ENCODE measurements at places on chromosomes 6 and 20.
A peak's percentile ranks its signal among the peaks of the same experiment; 100 is the strongest.

- DNase-seq, result no peak
Measured at GRCh38 chr6:10901770-10902169, 14.9 kb downstream of the SYCP2L start.

DNA sequence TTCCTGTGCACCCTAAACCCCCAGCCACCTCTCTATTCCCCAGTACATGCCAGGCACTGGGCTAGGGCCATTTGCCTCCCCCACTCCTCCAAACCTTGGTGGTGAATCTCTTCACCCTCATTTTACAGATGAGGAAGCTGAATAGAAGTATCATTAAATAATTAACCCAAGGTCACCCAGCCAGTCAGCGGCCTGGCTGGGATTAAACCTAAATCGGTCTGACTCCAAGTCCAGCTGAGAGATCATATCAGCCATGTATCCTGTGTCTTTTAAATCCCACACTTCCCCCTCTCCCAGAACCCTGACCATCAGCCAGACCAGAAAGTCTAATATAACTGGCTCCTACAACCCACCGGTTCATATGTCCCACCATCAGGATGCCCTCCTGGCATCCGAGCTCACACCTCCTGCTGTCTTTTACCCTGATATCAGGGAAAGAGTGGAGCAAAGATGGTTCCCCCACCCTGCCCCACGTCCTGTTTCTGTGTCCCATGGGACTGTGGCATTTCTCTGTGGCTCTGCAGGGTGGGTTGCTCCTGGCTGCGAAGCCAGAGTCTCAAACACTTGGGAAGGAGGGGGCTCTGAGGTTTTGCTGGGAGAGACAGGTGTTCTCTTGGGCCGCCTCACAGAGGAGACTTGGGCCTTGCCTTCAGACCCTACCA is 145.3 kb downstream of the VEGFA start:
- no peak for DNase-seq

DNA sequence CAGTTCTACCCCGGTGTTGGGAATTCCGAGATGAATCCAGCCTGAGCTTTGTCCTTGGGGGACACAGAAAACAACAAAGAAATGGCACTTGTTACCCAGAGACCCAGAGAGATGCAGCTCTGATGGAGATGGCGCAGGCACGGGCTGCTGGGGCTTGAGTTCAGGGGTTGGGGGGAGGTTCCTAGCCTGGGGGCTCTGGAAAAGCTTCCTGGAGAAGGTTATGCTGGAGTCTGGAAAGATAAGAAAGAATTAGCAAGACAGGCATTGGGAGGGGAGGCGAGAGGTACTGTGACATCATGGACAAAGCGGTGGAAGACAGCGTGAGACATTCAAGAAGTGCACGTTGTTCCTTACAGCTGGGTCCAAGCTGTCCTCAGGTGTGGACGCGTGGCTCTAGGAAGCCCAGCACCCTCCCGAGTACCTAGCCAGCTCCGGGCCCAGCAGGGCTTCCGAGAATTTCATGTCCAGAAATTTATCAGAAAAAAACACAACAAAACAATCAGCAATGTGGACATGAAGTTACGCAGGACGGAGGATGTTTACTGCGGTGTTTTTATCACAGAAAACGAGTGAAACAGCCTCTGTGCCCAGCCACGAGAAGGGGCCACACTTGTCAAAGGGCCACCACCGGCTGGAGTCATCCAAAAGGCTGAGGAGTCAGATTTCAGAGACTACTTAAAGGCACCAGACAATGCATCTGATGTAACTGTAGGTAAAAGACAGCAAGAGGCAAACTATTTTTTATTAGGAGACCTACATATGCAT is 39.5 kb downstream of the C20orf203 start:
- DNase-seq, result peak; percentile 31

DNA sequence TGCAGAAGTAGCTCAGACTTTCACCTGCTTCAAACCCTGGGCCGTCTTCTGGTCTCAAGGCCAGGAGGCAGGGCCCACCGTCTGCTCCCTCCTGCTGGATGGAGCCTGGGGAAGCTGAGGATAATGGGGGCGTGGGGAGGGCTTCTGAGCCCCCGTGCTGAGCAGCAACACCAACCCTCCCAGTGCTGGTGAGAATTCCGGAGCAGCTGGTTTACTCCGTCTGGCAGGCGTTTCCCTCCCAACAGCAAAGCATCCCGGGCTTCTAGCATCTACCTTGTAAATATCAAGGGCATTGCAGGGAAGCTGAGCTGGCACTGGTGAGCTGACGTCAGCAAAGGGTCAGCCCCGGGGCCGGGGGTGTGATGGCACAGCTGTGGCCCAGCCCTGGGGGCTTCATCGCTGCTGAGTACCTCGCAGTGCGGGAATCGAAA is 16.8 kb upstream of the CHRNA4 start:
- DNase-seq, result no peak

DNA sequence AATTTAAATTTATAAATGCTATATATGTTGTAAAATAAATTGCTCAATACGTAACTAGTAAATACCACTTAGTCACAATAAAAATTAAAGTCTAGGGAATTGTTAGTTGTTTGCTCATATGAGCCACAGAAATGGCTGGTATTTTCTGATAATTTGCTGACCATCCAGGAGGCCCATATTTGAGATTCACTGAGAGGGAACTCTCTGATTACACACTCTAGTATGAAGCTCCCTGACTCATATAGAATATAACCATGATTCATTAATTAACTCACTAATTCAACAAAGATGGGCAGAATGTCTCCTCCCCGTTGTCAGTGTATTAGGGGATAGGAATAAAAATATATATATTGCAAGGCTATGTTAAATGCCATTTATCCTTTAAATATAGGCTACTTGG is 46.6 kb upstream of the TMEM30A start:
- DNase-seq, result peak; percentile 62

DNA sequence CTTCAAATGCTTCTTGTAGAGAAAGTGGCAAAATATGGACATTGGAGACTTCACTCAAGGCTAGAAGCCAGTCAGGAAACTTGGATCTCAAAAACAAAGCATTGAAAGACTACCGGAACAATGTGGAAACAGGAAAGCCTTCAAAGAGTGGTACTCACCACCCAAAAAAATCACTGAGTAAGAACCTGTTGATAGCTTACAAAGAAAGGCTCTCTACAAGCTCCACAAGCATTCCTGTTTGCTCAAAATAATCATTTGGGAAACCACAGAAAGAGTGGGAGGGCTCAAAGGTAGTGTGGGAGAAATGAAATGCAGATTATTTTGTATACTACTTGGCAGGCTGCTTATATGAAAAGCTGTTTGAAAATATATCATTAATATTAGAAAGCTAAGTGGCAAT is 9.5 kb upstream of the DST start:
- DNase-seq, result peak; percentile 64

- DNase-seq, result no peak
Measured at GRCh38 chr6:35448191-35448590, 3.9 kb upstream of the FANCE start.

GRCh38 chr20:55793986-55794385 is 211.3 kb downstream of the CBLN4 start:
- DNase-seq, result no peak

GRCh38 chr20:16661756-16662155 is 68.1 kb upstream of the SNRPB2 start:
- no peak for DNase-seq

DNA sequence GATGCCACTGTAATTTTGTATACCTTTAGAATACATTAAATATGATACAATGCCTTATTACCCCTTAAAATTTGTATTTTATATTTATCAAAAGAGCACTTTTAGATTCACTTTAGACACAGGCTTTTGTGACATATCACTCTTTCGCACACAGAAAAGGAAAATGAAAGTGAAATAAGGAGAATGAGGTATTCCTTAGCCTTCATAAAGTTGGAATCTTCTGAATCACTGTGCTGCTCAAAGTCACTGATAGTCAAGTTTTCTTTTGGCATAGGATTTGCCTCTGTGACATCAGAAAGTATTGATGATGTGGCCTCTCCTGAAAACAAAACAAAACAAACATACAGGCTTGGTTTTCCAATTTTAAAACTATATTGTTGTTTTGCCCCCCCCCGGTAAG is 1097.1 kb downstream of the KIF16B start:
- DNase-seq, result no peak

- no peak for DNase-seq
Measured at GRCh38 chr6:148379481-148379880, 36.8 kb downstream of the SASH1 start.

- peak; percentile 51 for DNase-seq
Measured at GRCh38 chr6:30508890-30509736, 19.8 kb downstream of the HLA-E start.

- DNase-seq, result no peak
Measured at GRCh38 chr6:144588697-144589325, 303.7 kb downstream of the UTRN start.

- no peak for DNase-seq
Measured at GRCh38 chr6:90716376-90716775, 129.5 kb upstream of the MAP3K7 start.

GRCh38 chr6:56040889-56041301 is 165.5 kb upstream of the BMP5 start:
- peak; percentile 28 for DNase-seq

- DNase-seq, result peak; percentile 30
Measured at GRCh38 chr6:99282479-99283062, 66.9 kb downstream of the FAXC start.

DNA sequence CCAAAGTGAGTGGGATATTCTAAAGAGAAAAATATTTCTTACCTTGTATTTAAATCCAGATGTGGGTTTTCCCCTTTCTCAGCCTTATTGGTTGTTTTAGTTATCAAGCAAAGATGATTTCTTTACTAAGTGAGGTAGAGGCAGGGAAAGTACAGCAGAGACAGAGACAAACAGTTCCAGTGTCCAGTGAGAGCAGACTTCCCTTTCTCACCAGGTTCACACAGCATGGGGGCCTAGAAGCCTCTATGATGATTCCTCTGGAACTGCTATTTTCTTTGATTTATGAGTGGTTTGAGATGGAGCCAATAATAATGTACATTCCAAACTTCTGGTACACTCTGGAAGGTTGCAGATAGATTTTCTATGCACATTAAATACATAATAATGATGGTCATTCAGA is 234.0 kb upstream of the MARCKS start:
- DNase-seq, result no peak

DNA sequence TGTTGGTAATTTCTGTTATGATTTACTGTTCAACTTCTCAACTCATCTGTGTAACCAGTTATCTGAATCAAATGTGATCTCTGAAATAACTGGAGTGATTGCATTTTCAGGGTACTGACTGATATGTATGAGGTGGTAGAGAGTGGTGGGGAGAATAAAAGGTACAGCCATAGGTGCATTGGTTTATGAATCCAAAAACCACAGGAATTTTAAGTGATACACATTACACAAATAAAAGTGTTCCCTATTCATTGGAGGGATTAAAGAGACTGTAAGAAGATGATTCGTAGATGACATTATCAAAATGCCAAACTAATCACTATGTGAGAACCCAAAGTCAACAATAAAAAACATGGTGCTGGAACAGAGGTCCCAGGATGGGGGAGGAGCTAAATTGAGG is 158.7 kb upstream of the RSPO3 start:
- DNase-seq, result no peak

- DNase-seq, result no peak
Measured at GRCh38 chr6:134630508-134631121, 312.7 kb upstream of the SGK1 start.

GRCh38 chr6:128527375-128527774 is 7.0 kb upstream of the PTPRK start:
- DNase-seq, result no peak

DNA sequence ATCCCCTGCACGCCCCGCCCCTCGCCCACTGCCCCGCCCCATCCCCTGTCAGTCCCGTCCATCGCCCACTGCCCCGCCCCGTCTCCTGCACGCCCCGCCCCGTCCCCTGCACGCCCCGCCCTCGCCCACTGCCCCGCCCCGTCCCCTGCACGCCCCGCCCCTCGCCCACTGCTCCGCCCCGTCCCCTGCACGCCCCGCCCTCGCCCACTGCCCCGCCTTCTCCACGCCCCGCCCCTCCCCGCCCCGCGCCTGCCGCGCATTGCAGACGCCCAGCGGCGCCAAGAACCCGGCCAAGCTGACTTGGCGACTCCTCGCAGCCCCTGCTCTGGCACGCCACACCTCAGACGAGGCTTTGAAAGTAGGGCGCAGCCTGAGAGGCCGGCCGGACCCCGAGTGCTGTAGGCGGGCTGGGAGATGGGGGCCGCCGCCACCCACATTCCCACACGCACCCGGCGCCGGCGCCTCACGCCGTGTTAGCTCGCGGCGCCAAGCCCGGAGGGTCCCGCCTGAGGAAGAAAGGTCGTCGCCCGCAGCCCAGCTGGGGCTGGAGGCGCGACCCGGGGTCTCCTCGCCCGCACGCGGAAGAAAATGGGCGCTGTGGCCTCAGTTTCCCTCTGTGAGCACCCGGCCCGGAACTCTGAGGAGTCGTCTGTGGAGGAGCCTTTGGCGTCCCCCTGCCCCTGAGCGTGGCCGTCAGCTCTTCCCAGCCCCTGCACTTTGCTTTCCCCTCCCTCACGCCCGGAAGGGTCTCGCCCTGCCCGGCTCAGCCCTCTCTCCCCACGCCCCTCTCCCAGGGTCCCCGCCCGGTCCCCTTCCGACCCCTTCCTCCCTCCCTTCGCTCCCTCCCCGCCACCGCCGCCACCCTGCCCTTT is at the start of gene RAD21L1:
Gene RAD21L1 (plus strand): TSS at position 262 of the 872 bp plus-strand sequence. CDS start 2,410 bp downstream, outside the sequence.
- peak; percentile 60 for DNase-seq

DNA sequence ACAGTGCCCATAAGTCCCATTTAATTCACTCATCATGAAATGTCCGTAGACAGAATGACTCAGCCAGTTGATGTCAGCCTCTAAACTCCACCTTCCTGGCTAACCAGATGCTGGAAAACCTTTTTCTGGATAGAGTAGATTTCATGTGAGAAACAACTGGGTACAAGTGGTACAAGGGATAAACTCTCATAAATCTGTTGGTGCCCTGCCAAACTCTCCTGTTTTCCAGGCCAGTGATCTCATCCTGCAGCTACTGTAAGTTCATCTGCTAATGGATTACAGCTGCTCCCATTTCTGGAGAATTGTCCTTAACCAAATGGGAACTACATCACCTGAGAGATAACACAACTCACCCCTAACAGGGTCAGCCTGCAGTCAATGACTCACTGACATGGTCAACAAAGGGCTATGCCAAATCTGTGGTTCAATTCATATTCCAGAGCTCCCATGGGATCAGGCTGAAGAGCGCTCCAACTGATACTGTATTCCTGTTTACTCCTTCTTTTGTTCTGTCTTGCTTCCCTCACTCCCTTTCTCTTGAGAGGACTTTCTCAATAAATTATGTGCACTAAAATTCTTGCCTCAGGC is 210.1 kb upstream of the HDDC2 start:
- no peak for DNase-seq

Data from IMR-90 (cell line).